ENCODE measurements at places on chromosomes 2 and 18.

GRCh38 chr2:220585241-220585640, 957.8 kb downstream of the SLC4A3 start:
- no peak for DNase-seq

GRCh38 chr2:55780697-55781096, 87.1 kb upstream of the PNPT1 start:
- DNase-seq: no peak

GRCh38 chr18:42187611-42188380, 232.8 kb downstream of the PIK3C3 start:
- no peak for DNase-seq

DNA sequence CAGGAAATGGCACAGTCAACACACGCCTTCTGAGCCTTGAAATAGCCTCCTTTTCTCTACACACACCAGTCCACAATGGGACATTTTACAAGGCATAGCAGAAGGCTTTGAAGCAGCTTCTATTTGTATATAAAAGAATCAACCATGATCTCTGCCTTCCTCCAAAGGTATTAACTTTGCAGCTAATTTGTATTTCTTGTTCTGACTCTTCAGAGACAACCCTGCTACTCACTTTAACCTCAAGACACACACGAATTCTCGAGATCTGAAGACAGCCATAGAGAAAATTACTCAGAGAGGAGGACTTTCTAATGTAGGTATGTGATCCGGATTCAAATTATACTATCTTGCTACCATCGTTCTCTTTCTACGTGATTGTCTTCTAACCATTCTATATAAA, 104.6 kb downstream of the VIT start:
- DNase-seq: no peak

DNA sequence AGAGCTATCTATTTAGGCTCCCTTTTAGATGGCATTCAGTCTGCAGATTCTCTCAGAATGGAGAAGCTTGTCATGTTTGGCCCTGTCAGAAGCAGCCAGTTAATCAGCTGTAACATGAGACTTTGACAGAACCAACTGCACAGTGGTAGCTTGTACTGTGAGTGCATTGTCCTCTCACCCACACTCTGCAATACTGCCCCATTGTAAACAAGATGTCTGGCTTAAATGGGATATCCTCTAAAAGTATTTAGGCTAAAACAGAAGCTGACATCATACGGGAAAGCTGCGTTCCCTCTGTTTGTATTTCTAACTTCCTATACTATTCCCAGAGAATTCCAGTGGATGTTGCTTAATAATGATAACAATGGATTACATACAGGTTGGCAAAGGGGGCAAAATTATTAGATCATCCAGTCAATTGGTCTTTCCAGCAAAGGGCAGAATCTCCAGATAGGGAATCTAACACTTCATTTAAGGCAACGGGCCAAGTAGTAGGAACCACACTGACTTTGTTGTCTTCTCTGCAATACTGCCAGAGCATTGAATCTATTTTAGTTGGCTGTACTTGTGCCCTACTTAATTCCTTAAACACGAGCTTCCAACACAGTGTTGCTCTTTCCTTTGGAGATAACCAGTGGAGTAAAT, 15.4 kb upstream of the STAT4 start:
- no peak for DNase-seq

Measured in ACHN (cell line).